ENCODE measurements at places on chromosomes 6 and 20.

GRCh38 chr6:6461138-6461537 is 127.4 kb upstream of the LY86 start:
- DNase-seq, result no peak

DNA sequence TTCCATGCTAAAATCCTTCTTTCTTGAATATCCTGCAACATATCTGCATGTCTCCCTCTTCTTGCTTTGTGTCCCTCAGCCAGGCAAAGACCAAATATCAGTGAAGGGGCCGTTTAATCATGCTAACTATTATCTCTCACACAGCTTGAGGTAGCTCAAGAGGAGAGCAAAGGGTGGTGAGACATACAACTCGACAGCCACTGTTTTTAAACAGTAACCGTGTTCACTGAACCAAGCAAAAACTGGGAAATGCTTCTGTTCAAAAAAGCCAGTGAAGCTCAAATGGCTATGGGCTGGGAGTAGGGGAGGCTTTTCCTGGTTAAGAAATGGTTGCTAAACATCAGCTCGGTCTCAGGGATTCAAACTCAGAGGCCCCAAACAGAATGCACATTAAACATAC is 83.4 kb downstream of the MAP7 start:
- DNase-seq, result no peak

DNA sequence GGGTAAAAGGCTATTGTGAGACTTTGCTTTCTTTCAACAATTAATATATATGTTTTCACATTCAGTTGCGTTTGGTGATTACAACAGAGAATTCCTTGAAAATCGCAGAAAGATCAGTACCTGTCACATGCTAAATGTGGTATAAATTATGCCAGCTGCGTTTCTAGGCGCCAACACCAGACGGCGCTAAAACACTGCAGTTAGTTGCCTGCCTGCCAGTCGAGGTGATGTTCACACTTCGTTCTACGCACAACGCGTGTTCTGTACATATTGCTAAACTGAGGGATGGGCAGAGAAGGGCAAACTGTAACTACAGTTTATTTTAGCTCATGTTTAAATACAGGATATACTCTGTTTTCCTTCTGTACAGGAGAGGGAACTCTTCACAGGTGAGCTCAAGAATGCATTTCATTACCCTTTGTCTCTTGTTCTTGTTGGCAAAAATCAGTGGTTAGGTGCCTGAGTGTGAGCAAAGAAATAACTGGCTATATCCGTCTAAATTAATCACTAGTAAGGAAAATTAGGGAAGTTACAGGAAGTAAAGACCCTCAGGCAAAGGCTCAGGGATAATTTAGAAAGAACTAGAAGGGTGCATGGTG is 100.1 kb upstream of the RGS17 start:
- no peak for DNase-seq

DNA sequence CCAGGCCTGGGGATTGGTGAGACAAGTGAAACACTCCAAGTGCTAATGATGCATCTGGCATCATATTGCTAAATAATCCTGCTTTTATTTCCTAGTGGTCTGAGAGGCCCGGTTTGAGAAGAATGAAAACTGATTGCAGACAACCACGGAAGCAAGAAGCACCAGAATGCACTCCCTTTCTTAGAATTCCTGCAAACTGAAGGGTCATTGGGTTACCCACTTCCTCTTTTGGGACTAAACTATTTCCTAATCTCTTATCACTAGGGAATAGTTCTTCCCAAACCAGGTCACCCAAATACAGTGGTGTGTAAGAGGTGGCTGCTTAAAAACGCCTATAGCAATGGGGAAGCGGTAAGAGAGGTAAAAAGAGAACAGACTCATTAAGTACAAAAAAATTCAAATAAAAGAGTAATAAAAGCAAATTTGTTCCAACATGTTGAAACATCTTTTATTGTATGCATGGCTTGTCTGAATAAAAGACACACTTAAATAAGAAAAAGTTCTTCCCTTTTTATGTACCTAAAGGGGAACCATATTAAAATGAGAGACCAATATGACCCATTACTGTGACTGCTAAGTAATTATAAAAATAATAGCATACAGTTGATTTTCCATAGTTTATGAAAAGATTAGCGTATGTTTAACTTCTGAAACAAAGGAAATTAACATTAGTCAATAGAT is 125.8 kb downstream of the MYB start:
- no peak for DNase-seq

DNA sequence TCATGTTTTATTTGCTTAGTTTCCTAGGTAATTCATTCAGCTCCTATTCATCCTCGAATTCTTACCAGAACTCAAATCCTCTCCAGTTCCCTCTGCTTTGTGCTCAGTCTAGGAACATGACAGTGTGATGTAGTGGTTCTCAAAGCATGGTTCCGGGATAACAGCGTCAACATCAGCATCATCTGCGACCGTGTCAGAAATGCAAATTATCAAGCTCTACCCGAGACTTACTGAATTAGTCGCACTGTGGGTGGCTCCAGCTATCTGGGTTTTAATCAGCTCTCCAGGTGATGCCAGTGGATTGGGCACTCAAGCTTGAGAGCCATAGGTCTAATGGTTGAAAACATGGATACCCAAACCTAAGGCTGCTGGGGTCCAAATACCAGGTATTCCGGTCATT is 7.7 kb upstream of the STK35 start:
- no peak for DNase-seq

- DNase-seq, result no peak
Measured at GRCh38 chr6:124792386-124792785, 169.9 kb upstream of the RNF217 start.

- no peak for DNase-seq
Measured at GRCh38 chr6:1522779-1523178, 86.9 kb upstream of the FOXC1 start.

DNA sequence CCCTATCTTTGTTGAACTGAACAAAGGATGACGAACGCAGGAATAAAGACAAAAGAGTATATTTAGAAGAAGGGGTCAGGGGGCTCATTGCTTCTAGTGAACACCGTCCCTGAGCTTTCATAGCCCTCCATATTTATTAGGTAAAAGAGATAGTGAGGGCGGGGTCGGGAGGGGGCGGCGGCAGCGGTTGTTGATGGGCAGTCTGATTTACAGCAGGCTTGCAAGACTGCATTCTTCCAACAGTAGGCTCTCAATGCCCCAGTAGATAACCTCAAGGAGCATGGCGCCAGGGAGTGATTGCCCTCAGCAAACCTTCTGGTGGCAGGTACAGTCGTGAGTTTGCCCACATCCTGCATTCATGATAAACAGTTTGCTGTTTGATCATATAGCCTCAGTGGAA is 563.3 kb upstream of the SYNCRIP start:
- no peak for DNase-seq

- DNase-seq, result no peak
Measured at GRCh38 chr6:21186479-21187055, 407.0 kb upstream of the SOX4 start.

- DNase-seq, result no peak
Measured at GRCh38 chr6:20606831-20607230, 72.6 kb downstream of the CDKAL1 start.

- DNase-seq, result no peak
Measured at GRCh38 chr6:53424300-53424699, 75.5 kb upstream of the ELOVL5 start.

DNA sequence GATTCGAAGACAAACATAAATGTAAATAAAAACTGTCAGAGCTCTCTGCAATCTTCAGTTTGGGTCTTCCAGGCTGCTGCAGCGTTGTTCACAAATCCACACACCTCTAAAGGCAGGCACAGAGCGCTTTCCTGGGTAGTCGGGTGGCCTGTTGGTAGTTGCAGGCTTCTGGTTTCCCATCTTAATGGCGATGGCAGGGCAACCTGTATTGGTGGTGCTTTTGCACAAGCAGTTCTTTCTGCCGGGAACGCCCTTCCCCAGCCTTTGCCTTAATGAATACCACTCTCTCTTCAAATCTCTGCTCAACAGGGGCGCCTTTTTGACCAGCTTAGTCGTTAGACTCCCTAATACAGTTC is 723 bp upstream of the IFT52 start:
- DNase-seq, result no peak

DNA sequence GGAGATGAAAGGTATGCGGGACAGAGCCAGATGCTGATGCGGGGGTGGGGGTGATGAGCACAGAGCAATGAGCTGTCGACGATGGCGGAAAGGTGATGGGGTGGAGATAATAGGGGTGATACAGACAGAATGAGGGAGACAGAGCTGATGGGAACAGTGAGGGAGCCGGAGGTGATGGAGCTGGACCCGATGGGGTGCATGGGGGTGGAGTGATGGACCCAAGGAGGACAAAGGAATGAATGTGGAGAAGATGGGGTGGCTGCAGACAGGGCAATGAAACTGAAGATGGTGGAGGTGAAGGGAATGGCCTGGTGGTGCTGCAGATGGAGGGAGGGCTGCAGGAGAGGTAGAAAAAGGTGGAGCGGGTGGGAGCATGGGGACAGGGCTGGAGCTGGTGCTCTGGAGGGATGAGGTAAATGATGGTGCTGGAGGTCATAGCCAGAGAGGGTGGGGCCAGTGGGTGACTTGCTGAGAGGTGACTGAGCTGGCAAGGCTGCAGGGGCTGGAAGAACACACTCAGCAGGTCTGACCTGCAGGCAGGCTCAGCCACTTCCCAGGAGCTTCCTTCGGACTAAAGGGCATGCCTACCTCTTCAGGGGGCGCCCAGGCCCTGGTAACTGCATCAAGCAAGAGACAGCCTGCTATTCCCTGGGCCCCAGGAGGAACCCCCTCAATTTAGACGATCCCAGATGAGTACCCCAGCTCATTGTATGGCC is 6.0 kb upstream of the FOXS1 start:
- DNase-seq, result no peak

- no peak for DNase-seq
Measured at GRCh38 chr20:57612916-57613315, 7.3 kb downstream of the ZBP1 start.

- no peak for DNase-seq
Measured at GRCh38 chr6:11542863-11543262, 5.3 kb downstream of the TMEM170B start.

GRCh38 chr20:8523684-8524083 is 391.6 kb downstream of the PLCB1 start:
- no peak for DNase-seq

DNA sequence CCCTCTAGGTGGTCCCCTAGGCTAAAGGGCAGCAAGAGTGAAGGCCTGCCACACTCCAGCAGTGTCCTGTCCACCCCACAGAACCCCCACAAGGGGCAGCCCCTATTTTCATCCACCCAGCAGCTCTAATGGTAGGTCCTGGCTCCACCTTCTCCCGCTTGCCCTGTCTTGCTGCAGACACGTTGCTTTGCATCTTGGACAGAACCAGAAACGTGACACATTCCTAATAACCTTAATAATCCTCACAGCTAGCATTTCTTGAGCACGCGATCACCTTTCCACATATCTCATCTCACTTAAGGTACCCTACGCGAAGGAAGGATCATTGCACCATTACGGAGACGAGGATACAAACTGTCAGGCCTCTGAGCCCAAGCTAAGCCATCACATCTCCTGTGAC is 11.7 kb upstream of the SLC22A23 start:
- no peak for DNase-seq

- no peak for DNase-seq
Measured at GRCh38 chr6:167416676-167417430, 92.0 kb downstream of the TTLL2 start.

DNA sequence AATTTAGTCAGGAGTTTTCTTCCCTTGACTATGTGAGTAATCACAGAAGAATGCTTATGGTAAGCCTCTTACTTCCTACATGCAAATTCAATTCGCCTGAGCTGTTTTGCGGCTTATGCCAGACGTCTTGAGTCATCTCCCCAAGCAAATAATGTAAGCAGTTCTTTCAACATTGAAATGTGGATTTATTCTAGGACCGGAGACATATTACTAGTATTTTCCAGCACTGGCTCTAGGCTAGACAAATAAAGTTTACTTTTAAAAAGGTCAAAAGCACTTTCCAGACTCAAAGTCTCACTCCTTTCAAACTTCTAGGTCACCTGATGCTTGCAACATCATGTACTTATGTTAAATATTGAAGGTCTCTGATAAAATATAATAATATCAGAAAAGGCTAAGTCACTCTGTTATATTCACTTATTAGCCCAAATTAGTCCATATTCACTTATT is 38.1 kb upstream of the NOX3 start:
- DNase-seq, result no peak

DNA sequence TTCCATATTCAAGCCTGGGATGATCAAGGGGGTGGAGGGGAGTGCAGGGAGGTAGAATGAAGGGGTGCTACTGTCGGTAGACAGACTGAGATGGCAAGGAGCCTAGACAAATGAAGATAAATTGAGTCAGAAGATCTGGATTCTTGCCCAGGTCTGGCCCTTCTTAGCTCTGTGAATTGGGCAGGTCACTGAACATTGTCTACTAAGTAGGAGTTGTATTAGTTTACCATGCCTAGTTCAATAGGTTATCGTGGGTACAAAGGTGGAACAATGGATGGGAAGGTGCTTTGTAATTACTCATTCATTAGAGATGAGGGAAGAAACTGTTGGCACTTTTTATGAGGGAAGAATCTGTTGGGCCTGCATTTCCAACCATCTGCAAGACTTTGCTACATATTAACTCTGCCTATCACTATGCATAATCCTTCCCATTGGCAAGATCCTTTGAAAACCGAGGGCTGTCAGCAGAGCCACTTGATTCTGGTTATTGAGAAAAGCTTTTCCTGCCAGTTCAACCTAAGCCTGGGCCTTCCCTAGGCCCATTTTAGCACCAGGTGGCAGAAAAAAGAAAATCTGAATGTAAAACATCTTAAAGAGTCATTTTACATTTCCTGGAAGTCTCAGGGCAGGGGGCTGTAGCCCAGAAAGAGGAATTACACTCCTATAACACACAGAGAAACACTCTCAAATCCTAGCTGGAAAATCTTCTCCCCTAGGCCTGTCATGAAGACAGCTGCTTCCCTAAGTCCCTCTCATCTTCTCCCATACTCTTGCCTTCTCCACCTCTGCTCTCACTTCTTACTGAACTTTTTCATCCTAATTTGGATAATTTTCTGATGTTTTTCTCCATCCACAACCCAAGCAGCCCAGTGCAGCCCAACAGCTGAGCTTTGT is 103.5 kb downstream of the CD24 start:
- no peak for DNase-seq

GRCh38 chr20:542777-543368 is 717 bp downstream of the CSNK2A1 start:
- no peak for DNase-seq

GRCh38 chr6:110769923-110770322 is 45.3 kb downstream of the CDK19 start:
- no peak for DNase-seq

DNA sequence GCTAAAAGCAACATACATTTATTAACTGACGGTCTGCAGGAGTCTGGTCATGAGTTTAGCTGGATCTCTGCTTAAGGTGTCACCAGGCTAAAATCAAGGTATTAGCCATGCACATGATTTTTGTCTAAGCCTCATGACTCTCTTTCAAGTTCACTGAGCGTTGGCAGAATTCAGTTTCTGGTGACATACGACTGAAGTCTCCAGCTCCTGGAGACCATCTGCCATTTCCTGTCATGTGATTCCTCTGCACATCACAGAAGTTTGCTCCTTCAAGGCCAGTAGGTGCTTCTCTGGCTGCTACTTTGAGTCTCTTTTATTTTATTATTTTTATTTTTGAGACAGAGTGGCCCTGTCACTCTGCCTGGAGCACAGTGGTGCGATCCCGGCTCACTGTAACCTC is 148.4 kb upstream of the EYA4 start:
- no peak for DNase-seq

All from stimulated activated CD4-positive, alpha-beta T cell treated with anti-CD3 and anti-CD28 coated beads, Interleukin-2, amount 100 ng/mL, for 4 hours (primary cell).